Non-pigmented ciliary epithelial cell (primary cell): ENCODE measurements at places on chromosomes 1 and 21.

DNA sequence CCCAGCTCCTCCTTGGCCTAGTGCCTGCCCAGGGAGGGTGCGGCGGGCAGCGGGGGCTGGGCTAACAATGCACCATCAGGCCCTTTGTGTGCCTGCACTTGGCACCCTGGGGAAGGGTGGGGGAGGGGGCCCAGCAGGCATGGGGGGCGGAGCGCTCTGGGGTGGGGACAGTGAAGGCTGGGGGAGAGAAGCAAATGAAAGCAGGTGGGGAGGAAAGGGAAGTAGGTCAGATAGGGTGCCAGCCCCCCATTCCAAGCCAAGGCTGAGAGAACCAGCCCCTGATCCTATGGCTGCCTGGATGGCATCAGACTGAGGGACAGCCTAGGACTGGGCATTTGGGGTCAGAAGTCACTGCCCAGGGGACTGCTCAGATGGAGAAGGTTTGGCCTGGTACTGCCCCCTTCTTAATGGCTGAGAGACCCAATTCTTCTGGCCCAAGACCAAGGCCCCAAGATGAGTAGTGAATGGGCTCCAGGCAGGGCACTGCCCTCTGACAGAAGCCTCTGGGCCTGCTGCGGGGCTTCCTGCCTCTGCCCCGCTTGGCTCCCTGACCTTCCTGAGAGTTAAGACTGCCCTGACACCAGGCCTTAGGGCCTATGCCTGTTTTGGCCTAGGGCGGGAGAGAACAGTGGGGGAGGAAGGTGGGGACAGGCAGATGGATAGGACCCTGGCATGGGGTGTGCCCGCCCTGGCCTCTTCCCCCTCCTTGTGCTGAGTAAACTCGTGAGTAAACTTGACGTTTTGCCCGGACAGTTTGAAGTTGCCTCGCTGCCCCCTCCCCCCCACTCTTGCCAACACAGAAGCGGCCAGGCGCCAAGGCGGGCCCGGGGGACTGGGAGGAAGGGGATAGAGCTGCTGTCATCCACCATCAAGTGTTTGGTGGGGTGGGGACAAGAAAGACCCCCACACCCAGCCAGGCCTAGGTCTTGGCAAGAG is 2.7 kb downstream of the ZBTB7B start:
- no peak for DNase-seq

DNA sequence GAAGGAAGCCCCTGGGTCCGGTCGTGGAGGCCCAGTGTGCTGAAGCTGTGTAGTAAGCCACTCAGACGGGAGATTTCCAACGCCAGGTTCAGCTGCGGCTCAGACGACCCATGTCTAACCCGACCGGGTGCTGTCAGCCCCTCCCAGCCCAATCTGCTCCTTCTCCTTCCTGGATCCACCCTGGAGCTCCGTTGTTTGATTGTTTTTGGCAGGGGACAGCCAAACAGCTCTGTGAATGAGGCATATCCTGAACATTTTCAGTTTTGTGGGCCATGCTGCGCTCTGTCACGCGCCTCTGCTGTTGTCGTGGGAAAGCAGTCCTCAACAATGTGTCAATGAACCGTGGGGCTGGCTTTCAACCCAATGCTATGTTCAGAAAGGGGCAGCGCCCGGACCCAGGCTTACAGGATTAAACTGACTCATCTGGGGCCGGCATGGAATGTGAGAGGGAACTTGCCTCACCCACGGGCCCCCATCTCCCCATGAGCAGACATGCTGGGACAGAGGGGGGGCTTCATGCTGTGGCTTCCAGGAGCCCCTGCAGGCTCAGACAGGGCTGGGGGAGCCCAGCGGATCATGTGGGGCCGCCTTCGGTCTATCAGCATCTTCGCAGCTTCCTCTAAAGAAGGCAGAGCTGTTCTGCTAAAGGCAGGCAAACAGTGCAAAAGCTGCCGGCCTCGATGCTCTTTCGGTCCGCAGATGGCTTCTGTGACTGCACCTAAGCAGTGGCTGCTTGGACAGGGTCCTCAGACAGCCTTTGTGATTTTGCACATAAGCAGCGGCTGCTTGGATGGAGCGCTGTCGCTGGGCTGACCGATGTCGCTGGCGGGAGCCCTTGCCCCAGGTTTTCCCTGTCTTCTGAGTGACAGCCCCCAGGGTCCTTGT is 101.7 kb downstream of the RIPK4 start:
- no peak for DNase-seq

DNA sequence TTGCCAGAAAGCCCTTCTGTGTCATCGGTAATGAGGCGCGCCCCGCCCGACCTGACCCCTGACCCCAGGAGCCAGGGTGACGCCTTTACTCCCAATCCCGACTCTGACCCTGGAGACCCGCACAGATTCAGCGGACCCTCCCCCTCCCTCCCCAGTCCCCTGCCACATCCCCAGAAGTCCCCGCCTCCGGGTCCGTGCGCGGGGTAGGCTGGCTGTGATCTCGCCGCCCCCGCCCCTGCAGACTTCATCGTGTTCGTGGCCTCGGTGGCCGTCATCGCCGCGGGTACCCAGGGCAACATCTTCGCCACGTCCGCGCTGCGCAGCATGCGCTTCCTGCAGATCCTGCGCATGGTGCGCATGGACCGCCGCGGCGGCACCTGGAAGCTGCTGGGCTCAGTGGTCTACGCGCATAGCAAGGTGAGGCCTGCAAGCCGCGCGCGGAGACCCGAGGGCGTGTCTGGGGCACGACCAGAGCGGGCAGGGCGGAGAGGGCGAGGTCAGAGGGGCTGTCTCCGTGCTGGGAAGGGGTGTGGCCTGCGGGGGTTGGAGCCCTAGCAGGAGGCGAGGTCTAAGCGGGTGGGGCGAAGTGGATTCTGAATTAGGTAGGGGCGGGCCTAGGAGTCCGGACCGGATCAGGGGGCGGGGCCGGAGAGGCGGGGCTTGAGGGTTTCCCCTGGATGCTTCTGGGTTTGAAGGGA is 34.8 kb downstream of the KCNQ4 start:
- no peak for DNase-seq

GRCh38 chr21:45506836-45507522 is 35.3 kb downstream of the SLC19A1 start:
- DNase-seq: no peak
